Midbrain (tissue), 1 donor: ENCODE measurements at places on chromosomes 5 and 9.

DNA sequence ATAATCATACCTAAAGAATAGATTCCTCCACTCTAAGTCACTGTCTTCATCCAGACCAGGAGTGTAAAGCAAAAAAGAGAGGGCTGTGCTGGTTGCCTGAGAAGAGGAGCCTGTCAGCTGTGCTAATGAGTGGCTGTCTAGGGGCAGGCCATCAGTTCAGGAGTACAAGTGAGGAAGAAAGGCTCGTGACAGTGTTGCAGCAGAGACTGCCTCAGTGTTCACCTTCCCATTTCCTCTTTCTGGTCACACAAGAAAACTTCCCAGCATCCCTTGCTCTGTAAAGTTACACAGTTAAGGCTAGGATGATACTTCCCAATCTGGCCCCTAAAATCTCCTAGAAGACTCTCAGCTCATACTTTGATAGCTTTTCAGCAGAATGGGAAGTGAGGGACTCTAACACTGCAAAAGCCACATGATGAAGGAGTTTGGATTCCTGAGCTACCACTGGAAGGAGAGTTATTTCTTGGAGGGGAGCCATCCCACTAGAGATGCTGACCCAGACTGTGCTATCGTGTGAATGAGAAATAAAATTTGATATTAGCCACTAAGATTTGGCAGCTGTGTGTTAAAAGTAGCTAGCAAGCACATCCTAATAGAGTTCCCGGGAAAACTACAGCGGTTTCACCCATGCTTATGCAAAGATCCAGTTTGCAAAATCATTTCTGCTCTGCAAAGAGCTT is 67.1 kb downstream of the ADAMTS12 start:
- DNase-seq, result peak; percentile 44

GRCh38 chr9:21392270-21392669 is 7.1 kb upstream of the IFNA2 start:
- no peak for DNase-seq

- no peak for DNase-seq
These were observed 25.7 kb downstream of the DRD1 start for GRCh38 chr5:175418251-175418650.

GRCh38 chr9:127049044-127049443 is 73.4 kb downstream of the ANGPTL2 start:
- peak; percentile 33 for DNase-seq

- no peak for DNase-seq
These were observed 15.0 kb downstream of the GLIPR2 start for GRCh38 chr9:36151316-36152210.

- DNase-seq, result no peak
These were observed 16.8 kb upstream of the RNF38 start for GRCh38 chr9:36416890-36417289.

DNA sequence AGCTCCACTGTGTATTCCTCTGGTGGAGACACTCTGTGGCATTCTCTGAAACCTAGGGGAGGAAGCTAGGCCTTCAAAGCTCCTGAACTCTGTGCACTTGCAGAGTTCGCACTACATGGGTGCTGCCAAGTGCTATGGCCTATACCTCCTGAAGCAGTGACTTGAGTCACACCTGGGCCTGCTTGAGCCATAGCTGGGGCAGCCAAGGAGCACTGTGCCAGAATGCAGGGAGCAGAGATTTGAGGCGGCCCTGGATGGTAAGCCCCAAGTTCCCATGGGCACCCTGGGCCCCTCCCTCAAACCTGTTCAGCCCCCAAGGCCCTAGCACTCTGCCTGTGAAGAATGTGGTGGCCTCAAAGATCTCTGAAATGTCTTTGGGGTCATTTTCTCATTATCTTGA is 212.9 kb downstream of the SPATA31A6 start:
- no peak for DNase-seq
